Right hindlimb (tissue), 1 donor: ENCODE measurements at places on chromosomes 16 and 17.

DNA sequence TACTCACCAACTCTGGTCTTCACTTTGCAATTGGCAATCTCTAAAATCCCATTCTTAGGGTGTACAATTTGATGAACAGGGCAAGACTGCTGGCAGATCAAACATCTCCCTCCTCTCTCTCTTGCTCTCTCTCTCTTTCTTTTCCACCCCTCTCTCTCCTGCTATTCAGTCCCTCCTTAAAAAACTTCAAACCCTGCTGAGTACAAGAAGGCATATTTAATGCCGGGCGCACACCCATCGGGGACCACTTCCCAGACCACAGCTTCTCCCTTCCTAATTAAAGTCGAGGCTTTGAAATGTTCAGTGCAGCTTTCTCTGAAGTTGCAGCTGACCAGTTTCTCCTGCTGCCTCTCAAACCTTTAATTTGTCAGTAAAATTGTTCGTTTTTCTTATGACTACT lies 185.4 kb upstream of the CDH11 start:
- DNase-seq, result no peak

GRCh38 chr17:79850571-79851460 lies 11.6 kb upstream of the CBX4 start:
- no peak for DNase-seq

GRCh38 chr17:16994631-16995030 lies 22.7 kb upstream of the TNFRSF13B start:
- no peak for DNase-seq

- DNase-seq, result no peak
Measured at GRCh38 chr16:31708348-31708747, 165.3 kb upstream of the ZNF267 start.

- DNase-seq, result no peak
Measured at GRCh38 chr16:1620391-1620790, 8.2 kb downstream of the CRAMP1 start.
